CD8-positive, alpha-beta memory T cell (primary cell): ENCODE measurements at places on chromosomes 16 and 17. TPM values are rescaled to one million over a fixed set of nuclear protein-coding genes. Genes with fewer than 3 reads are reported as not detected.

The OMG gene
- total RNA-seq, result 0.13 TPM

DNA sequence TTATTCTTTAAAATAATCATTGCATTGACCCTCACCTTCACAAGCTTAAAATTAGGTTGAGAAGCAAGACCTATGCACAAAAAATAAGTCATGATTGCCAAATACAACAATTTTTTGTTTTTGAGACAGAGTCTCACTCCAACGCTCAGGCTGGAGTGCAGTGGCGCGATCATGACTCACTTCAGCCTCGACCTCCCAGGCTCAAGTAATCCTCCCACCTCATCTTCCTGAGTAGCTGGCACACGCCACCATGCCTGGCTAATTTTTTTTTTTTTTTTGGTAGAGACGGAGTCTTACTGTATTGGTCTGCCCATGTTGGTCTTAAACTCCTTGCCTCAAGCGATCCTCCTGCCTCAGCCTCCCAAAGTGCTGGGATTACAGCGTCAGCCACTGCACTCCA, 24.2 kb downstream of the ZNF652 start:
- no peak for DNase-seq

DNA sequence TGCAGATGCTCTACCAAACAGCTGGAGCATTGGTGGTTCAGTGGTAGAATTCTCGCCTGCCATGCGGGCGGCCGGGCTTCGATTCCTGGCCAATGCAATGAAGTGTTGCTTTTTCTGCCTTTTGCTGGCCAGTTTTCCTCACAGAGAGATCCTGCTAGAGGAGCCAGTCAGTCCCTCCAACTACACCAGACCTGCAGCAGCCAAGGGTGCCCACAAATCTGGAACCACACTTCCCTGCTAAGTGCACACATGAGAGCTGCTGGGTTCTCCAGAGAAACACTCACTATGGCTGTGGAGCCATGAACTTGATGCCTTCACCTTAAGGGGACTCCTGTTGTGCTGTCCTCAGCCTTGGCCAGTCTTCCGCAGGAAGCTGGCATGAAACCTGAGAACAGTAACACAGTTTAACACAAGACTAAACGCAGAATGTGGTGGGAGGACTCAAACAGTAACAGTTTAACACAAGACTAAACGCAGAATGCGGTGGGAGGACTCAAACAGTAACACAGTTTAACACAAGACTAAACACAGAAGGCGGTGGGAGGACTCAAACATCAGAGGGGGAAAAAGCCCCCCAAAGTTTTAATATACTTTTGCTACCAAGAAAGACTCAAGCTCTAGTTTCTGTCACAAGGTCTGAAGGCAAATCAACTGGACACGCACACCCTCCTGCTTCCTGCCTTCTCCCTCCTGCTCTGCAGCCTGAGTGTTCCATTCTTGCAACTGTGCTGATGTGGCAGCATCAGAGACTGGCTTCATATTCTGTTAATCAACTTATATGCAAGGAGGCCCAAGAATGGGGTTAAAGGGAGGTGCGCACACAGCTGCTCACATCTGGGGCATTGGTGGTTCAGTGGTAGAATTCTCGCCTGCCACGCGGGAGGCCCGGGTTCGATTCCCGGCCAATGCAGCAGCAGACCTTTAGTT, 12.0 kb downstream of the VAC14 start:
- no peak for DNase-seq

DNA sequence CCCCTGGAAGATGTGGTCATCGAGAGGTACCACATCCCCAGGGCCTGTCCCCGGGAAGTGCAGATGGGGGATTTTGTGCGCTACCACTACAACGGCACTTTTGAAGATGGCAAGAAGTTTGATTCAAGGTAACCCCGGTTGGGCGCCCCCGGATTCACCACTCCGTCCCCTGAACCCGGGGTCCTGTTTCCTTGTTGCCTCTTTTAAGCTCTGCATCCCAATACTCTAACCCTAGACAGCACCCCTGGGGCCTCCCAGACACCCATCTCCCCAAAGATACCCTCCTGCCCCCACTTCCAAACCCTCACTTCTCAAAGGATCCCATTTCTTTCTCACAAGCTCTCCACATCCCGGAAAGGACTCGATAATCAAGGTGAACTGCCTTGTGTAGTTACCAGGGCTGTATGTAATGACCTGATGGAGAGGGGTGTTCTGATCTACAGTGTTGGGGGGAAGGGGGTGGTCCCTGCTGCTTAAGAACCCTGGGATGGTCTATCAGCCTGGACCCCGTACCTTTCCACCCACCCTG, 412 bp downstream of the FKBP10 start:
- no peak for DNase-seq

The ZPBP2 gene
- total RNA-seq, result 0.74 TPM

DNA sequence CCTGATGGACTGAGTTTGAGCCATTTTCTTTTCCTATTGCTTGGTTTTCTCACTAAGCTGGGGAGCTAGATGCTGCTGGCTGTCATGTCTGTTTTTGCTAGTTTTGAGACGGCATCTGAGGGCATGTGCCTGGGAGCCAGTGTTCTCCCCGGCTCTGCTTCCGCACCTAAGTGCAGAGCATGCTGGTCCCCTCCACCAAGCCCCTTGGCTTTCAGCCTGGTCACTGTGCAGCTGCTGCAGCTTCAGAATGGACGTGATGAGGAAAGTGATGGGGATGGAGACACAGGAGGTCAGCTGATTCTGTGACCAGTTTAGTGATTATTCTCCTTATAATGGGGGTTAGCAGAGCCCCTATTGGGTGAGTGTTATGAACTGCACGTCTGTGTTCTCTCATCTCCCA, 28.5 kb downstream of the DNAH17 start:
- no peak for DNase-seq

The UNC45B gene
- not detected for total RNA-seq

The PIPOX gene
- total RNA-seq, result 2.2 TPM

The MC1R gene
- total RNA-seq, result 1.9 TPM

DNA sequence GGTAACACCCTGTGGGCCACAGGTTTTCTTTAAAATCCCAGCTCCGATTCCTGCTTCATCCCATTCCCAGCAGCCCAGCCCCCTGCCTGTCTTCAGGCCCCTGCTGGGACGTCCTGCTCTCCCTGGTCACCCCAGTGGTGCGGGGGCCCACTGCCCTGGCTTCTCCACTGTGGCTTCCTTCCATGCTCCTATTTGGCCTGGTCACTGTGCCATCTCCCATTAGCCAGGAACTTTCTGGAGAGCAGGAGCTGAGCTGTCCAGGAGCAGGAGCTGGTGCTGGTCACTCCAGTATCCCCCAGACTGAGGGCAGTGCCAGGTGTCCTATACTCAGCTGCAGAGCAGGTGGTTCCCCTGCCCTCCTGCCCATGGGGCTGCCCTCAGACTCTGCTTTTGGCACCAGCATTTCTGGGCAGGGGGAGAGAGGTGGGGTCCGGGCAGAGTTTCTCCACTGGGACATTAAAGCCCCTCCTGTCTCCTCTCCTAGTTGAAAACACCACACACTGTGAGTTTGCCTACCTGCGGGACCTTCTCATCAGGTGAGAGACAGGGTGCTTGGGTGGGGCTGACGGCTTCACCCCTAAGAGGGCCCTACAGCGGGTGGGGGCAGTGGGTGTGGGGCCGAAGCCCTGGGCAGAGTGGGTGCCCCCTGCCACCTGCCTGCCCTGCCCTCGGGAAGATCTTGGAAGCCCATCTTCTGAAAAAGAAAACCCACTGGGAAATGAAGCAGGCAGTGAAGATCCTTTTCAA, 356.2 kb downstream of the SEC14L1 start:
- DNase-seq, result no peak

DNA sequence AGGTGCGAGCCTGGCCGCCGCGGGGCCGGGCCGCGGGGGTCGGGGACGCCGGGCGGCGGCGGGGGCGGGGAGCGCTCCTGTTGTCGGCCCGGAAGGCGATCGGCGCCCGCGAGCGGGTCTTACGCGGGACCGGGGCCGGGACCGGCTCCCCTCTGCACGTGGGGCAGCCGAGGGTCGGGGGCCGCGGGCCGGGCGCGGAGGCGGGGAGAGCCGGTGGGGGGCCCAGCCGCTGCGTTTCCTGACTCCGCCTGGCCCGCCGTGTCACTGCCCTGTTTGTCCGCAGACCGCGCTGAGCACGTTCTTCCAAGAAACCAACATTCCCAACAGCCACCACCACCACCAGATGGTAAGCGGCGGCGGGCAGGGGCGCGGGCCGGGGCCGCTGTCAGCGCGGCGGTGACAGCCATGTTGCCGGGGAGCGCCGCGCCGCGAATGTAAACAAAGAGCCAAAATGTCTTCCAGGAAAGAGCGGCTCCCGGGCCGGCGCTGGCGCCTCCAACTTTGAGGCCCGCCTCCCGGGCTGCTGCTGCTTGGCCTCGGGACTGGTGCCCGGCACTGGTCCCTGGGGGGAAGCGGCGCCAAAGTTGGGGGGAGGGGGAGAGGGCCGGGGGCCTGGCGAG, 586 bp downstream of the UBALD2 start:
- peak; percentile 80 for DNase-seq

The MPO gene
- not detected for total RNA-seq

The CACNG3 gene
- not detected for total RNA-seq

The SLC5A10 gene
- total RNA-seq, result not detected

The CEP20 gene
- 46.1 TPM for total RNA-seq

DNA sequence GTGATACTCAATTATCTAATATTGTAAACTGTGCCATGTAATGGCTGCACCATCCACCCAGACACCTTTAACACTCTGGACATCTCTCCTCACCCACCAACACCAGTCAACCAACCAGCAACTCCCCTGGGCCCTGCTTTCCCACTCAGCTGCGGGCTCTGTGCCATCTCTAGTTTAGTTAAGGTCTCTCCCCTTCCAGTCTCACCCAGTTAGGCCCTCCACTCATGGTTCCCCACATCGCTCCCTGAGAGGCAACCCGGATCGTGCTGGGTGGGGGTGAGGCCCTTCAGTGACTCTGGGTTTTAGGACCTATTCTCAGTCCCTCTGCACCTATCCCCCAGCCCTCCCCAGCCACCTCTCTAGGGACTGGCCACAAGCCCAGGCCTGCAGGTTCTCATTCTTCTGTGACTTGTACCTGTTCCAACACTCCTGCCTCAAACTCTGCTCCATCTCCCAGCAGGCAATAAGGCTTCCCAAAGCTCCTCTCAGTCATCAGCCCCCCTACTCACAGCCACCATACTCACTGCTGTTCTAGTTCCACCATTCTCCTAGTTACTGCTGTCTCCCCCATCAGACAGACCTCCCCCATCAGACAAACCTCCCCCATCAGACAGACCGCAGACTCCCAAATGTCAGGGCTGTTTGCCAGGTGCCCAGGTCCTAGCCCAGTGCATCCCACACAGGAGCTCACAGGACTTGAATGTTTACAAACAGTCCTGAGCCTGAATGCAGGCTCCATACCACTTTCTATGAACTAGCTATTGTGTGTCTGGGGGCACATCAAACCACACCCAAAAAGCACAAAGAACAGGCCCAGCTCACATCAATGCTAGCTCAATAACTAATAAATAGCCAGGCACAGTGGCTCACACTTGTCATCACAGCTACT, 2.6 kb downstream of the TK2 start:
- DNase-seq, result no peak

GRCh38 chr17:8905331-8905730, 37.9 kb upstream of the PIK3R6 start:
- DNase-seq, result no peak

The RIPOR1 gene
- 23.2 TPM for total RNA-seq

DNA sequence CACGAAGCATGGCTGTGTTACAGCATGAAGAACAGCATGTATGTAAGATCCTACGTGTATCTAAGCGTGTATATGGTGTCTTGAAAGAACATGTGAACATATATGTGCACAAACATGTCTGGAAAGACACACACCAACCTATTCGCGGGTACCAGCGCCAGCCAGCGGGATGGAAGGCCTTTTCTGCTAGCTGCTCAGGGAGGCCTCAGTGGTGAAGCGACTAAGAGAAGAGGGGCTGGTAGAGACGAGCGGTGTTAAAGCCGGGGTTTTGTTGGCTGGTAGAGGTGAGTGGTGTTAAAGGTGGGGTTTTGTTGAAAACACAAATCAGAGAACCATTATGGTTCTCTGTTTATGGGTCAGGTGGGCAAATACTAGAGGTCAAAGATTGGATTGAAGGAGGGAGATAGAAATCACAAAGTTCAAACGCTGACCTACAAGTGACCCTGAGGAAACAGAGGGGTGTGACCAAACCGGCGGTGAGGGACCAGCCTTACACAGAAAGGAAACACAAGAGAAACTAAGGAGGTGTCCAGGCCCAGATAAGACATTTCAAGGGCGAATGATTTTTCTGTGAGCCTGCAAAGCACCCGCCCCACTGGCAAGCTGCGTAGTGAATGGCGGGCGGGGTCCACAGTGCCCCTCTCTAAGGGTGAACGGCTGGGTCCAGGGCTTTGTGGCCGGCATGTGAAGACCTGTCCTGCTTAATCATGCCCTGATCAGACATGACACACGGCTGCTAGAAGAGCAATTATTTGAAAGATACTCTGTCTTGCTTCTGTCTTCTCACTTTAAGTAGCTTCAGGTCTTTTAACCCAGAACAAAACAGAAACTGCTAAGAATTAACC, 8.1 kb downstream of the ZCCHC14 start:
- DNase-seq, result no peak

The KRTAP9-4 gene
- total RNA-seq, result not detected

DNA sequence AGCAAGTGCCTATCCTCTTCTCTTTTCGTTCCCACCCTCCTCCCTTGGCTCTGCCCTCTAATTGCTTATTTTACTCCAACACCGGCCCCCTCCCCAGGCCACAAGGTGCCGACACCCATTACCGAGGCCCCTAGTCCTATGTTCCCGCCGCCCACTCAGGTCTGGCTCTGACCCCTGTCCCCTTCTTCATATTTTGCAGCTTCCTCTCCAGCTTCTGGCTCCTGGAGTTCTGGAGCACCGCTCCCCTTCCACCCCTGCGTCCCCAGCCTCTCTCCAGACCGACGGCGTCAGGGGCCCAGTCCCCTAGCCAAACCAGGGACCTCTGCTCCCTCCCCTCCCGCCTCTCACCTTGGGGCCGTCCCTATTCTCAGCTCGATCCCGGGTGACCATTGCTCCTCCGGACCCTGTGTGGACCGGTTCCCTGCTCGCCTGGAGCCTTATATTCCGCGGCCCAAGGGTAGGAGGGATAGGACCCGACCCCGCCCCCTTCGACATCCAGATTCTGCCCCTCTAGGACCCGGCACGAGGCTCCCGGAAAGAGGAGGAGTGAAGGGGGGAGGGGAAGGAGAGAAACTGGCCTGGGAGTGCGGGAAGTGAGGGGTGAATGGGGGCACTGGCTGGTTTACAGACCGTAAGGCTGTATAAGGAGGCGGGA, at the start of gene HES7:
Gene HES7 (minus strand): TSS at position 412 of the 655 bp plus-strand sequence. CDS start 22 bp downstream, at position 390.
- no peak for DNase-seq

DNA sequence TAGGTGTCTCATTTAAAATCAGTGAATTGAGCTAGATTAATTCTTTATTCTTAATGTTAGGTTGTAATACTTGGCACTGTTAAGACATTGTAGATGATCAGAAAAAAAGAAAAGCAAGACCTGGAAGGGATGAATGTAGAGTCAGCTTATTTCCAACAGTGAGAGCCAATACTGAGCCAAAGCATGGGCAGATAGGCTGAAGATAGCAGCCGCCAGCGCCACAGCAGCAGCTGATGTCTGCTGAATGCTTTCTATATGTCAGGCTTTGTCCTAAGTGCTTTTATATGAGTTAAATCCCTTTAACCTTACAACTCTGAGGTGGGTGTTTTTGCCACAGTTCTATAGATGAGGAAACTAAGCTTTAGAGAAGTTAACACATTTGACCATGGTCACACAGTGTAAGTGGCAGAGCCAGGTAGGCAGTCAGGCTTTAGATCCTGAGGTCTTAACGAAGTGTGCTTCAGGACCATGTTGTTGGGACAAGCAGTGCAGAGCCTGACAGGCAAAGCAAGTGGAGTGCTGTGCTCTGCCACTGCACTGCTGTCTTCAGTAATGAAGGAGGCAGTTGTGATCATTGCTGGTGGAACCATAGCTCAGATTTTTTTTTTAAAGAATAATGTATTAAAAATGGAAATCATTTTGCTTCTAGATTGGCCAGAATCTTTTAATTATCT, 25.9 kb downstream of the TNRC6A start:
- no peak for DNase-seq
